ENCODE measurements at places on chromosomes 12 and 14. TPM values are rescaled to one million over a fixed set of nuclear protein-coding genes. Genes with fewer than 3 reads are reported as not detected.

DNA sequence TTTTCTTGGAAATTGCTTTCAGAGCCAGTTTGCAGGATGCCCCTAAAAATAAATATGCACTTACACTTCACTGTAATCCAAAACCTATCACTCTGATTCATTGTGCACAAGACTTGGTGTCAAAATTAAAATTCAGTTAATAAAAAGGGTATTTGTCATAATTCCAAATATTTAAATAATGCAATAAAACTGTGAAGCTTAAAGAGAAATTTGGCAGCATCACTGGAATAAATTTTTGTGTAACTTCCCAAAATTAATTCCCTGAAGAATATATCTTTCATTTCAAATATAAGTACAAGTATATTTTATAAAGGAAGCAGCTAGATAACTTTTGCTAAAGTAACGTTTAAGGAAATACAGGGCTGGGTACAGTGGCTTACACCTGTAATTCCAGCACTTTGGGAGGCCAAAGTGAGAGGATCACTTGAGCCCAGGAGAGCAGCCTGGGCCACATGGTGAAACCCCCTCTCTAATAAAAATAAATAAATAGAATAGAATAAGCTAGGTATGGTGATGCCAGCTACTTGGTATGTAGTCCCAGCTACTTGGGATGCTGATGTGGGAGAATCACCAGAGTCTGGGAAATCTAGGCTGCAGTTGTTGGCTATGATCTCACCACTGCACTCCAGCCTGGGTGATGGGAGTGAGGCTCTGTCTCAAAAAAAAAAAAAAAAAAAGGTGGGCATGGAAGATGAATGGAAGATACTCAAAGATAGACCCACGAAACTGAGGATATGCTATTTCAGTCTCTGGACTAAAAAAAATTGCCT is 233.8 kb downstream of the FBXL14 start:
- no peak overlapping the region for H3K4me3 ChIP-seq
- no peak overlapping the region for H3K27ac ChIP-seq
- no peak for DNase-seq
- H3K27me3 ChIP-seq = no peaks in the 10 kb centered on the region
- H3K4me1 ChIP-seq = no peaks in the 10 kb centered on the region
- peaks cover 1% of the 10 kb centered on the region for H3K36me3 ChIP-seq

DNA sequence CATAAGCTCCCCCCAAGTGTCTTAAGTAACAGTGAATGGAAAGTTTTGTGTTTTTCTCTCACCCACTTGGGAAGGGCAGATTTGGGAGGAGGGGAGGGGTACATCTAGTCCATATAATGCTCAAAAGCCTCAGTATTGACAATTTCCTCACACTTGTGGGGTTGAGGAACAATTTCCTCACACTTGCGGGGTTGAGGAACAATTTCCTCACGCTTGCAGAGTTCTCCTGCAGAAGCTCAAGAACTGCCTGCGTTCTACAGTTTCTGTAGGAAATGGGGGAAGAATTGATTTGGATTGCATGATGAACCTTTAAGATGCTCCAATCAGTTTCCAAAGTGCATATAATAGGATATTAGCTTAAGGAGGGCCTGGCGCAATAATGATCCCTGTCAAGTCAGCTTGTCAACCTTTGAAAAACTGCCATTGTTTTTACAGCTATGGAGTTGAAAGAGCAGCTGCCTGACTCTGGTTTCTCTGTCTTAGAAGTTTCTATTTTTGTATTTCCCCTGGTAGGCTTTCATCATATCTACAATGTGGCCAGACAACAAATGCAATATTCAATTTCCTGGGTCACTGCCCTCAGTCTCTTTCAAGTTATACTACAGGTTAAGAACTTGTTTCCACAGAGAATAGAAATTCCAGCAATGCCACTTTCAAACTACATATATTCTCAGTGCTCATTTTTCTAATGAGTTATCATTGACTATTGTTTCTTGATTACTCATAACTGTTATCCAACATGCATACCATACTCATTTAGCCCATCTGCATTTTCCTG is 66.5 kb downstream of the PLEKHG7 start:
- H3K4me3 ChIP-seq = no peak overlapping the region
- no peaks in the 10 kb centered on the region for H3K27me3 ChIP-seq
- no peak for DNase-seq

DNA sequence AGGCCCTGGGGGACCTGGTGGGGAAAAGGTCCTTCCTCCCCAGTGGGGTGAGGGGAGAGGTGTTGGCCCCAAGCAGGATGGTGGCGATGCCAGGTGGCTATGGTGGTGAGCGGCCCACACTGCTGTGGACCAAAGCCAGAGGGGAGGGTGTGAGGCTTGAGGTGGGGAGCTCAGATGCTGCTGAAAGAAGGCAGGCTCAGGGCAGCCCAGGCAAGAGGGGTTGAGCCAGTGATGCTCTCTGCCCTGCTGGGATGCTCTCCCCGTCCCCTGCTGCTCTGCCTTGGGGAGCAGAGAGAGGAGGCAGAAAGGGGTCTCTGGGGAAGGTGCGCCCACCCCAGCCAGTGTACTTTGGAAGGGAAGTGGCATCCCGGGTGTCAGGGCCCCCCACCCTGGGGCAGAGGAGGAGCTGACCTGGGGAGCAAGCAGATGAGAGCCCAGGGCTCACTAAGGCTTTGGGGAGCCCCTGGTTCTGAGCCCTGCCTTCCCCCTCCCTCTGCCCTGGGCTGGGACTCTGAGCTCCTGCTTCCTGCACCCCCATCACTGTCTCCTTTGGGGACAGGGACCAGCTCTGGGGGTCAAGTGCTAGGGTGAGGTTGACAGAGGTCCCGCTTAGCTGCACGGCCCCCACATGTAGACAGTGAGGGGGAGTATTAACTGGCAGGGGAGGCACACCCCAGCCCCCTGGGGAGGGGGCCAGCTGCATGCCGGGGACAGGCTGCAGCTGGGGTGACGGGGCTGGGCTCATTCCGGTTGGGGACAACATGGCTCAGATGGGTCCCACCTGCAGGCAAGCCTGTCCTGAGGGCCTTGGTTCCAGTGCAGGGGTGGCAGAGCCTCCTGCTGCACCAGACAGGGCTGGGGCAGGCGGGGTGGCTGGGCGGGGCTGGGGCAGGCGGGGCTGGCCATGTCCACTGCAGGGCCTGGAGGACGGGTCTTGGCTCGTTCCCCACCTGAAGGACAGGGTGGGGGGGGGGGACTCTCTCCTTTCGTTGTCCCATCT is 124.4 kb downstream of the KIF26A start:
- no peak overlapping the region for H3K4me3 ChIP-seq
- H3K4me1 ChIP-seq = no peaks in the 10 kb centered on the region
- peaks cover 2% of the 10 kb centered on the region for H3K27me3 ChIP-seq
- DNase-seq = no peak
- H3K36me3 ChIP-seq = no peaks in the 10 kb centered on the region

DNA sequence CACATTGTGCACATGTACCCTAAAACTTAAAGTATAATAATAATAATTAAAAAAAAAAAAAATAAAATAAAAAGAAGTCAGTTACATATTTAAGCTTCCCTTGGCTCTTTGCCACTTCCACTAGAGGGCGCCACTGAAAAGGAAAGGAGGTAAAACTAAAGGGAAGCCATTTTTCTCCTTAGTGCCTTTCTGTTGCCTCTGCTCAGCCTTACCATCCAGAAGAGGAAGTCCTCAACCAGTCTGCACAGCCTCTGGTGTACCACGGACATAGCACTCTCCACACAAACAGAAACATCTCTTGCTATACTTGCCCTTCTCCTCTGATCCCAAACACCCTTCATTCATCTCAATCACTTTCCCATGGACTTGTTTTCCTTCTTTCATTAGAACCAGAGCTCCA is 169.0 kb upstream of the EEA1 start:
- H3K27me3 ChIP-seq = no peaks in the 10 kb centered on the region
- no peaks in the 10 kb centered on the region for H3K36me3 ChIP-seq
- peaks cover 18% of the 10 kb centered on the region for H3K4me1 ChIP-seq
- peak; percentile 86 for DNase-seq

PMEL gene
- 1.2 TPM for total RNA-seq

STYK1 gene
- 1.1 TPM for total RNA-seq

All from activated CD8-positive, alpha-beta T cell treated with anti-CD3 and anti-CD28 coated beads for 36 hours (primary cell).